Mesenteric fat pad (tissue), 1 donor: ENCODE measurements at places on chromosomes 7 and 10. TPM values are rescaled to one million over a fixed set of nuclear protein-coding genes. Genes with fewer than 3 reads are reported as not detected.
A peak's percentile ranks its signal among the peaks of the same experiment; 100 is the strongest.

Gene SEMA3A
- 10.2 TPM for total RNA-seq

Gene MALSU1
- total RNA-seq: 56.2 TPM

Gene ADAMTS14
- 0.61 TPM for total RNA-seq

Gene INSYN2A
- total RNA-seq: not detected

Gene TMEM72
- not detected for total RNA-seq

Gene CREB5
- 45.3 TPM for total RNA-seq

DNA sequence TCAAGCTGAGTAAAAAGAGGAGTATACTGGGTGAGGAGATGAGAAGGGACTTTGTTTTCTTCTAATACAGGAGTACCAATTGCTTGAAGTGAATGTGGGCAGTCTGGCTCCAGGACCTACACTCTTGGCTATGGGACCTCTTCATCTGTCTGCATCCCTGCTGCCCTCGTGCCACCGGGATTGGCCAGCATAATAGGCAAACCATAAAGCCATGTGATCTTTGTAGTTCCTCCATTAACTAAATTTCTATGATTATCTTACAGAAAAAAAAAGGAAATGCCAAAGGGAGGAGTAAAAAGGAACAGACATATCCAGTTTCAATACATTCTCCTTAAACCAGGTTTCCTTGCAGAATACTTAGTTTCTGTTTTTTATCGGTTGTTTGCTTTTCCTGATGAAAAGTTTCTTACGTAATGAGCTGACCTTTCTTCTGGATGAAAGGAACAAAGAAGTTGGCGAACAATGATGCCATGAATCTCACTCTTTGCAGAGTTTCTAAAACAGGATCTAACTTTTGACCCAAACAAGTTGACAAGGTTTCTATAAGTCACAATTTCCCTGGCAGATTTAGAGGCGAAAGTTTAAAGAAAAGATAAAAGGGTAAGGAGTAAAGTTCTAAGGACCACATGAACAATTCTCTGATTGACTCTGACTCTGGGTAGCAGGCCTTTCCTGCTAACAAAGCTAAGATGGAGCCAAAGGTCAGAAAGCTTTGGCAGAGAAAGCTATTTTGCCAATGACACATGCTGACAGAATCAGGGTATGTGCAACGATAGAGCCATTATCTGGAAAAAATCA lies 54.1 kb downstream of the LAMB1 start:
- no peak for DNase-seq

DNA sequence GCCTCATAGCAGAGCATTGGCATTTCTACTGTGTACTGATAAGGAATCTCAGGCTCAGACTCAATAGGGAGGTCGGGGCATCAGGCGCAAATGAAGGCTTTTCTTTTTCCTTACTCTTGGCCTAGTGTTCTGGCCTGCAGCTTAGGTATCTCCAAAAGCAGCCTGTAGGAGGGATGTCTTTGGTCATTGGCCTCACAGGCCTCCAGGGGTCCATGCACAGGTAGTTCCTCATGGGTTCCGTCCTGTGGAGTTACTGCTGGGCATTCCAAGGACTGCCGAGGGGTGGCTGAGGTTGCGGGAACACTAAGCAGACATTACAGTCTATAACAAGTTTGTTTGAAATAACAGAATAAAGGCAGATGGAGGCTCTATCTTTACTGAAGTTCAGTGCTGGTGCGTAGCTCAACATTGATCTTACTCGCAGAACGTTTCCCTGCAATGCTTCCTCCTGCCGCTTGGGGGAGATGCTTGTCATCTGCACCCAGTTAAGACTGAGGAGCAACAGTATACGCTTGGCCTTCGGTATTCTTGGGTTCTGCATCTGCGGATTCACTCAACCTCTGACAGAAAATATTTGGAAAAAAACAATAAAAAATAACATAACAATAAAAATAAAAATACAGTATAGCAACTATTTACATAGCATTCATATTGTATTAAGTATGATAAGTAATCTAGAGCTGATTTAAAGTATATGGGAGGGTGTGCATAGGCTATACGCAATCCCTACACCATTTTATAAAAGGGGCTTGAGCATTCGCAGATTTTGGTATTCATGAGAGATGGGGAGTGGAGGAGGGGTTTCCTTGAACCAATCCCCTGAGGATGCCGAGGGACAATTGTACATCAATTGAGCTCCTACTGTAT lies 58.9 kb downstream of the SH2D4B start:
- peak; percentile 16 for DNase-seq

GRCh38 chr7:90816511-90817142 lies 220.5 kb downstream of the CDK14 start:
- DNase-seq: no peak

- DNase-seq: no peak
Measured at GRCh38 chr10:128744092-128744491, 617.9 kb upstream of the MKI67 start.

GRCh38 chr7:7681191-7681935 lies 37.0 kb downstream of the RPA3 start:
- no peak for DNase-seq

DNA sequence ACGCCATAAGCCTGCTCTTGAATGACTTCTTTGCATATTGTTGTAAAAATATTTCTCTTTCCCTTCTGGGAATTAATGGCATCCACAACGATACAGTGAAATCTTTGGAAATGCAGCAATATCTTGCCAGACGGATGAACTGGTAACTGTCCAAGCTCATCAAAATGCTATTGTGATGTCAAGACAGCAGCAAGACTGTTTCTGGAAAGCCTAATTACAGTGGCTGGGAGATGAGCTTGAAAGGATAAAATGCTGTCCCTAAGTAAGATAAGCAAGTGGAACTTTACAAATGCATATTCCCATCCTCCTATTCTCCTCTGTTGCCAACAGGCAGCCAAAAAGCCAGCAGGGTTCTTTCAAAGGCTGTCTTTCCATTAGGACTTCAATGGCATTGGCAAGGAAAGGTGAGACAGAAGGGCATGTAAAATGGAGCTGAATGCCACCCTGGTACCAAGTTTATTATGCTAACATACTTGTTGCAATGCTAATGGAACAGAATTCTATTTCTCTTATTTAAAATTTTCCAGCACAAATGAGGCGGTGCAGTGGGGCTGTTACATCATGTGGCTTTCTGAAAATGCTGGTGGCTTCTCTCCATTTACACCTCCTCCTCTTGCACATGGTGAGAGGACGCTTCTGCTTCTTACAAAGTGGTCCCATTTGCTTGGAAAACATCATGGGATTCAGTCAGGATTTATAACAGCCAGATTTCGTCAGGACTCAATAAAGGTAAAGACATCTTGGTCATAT lies 178.3 kb upstream of the PTER start:
- no peak for DNase-seq
